ENCODE measurements at places on chromosomes 4 and X.

DNA sequence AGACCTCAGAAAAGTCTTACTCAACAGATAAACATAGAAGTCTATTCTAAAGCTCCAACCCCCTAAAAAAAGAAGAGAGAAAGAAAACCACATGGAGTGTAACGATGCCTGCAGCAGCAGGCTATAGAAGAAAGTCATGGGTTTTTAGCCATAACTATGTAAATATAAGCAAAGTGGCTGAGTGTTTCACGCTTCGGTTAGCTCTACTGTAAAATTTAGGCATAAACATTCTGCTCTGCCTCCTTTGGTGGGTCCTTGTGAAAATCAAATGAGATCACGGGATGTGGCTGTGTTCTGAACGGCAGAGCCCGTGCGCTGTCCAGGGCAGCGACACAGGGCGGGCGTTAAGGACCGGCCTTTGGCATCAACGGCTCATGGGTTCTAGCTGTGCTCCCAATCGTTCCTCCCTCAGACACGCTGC is 78.4 kb downstream of the IRF2 start:
- ATAC-seq, result peak; percentile 20

- ATAC-seq, result no peak
Observed at GRCh38 chr4:10875144-10875799, 190.7 kb upstream of the CLNK start.

GRCh38 chr4:101020956-101021355 is 326.4 kb downstream of the PPP3CA start:
- peak; percentile 94 for ATAC-seq

- ATAC-seq, result no peak
Observed at GRCh38 chrX:47068214-47068613, 10.0 kb upstream of the RGN start.

- no peak for ATAC-seq
Observed at GRCh38 chr4:114770624-114771023, 172.0 kb downstream of the UGT8 start.

GRCh38 chrX:3326681-3327080 is 19.8 kb downstream of the MXRA5 start:
- ATAC-seq, result no peak

DNA sequence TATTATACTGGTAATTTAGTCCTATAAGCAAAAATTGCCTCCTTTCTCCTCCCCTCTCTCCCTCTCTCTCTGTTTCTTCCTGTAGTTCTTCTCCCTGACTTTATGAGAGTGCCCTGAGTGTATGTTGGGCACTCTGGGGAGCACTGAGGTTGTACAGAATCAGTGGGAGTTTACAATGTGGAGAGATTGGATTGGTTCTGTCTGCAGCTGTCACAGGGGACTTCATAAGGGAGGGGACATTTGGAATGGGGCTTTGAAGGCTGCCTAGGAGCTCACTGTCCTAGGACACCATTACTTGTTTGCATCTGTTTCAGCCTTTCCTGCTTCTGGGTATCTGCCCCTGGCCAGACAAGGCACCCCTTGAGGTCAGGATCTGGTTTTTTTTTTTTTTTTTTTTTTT is 22.9 kb downstream of the SH3TC1 start:
- ATAC-seq, result no peak

- no peak for ATAC-seq
Observed at GRCh38 chr4:114694770-114695169, 96.2 kb downstream of the UGT8 start.

- ATAC-seq, result no peak
Observed at GRCh38 chr4:151620066-151620465, 140.7 kb downstream of the GATB start.

- ATAC-seq, result no peak
Observed at GRCh38 chr4:80082693-80083092, 9.7 kb upstream of the ANTXR2 start.

DNA sequence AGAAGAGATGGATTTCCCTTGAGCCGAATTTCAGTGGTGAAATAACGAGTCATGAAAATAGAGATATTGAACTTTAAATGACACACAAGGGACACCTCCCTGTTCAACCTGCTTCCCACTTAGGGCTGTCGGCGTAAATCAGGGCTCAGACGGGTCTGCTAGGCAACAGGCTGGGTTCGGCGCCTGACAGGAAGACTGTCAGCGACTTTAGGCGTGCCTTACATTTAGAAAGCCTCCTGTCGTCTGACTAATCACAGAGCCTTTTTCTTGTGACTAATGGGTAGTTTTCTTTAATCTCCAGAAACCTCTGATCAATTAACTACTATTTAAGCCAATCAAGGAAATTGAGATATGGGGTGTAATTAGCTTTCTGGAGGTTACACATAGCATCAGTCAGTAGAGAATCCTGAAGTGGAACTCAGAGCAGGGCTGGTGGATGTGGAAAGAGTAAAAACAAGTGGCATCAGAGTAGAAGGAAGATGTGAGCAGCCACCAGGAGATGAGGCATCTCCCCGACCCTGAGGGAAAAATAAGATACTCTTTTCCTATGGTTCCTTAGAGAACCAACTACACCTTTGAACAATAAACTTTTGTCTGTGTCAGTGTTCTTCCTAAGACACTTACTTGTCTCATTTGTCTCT is 86.2 kb upstream of the HS3ST1 start:
- peak; percentile 98 for ATAC-seq

- no peak for ATAC-seq
Observed at GRCh38 chr4:82362565-82362964, 11.2 kb downstream of the HNRNPD start.

GRCh38 chrX:44202596-44202995 is 140.9 kb downstream of the EFHC2 start:
- no peak for ATAC-seq

- ATAC-seq, result no peak
Observed at GRCh38 chr4:72860766-72861165, 208.8 kb downstream of the COX18 start.

- no peak for ATAC-seq
Observed at GRCh38 chr4:94208918-94209317, 1.3 kb downstream of the SMARCAD1 start.

- no peak for ATAC-seq
Observed at GRCh38 chr4:67580577-67580976, 22.1 kb downstream of the STAP1 start.

- ATAC-seq, result no peak
Observed at GRCh38 chrX:136827026-136827425, 46.3 kb upstream of the ARHGEF6 start.

GRCh38 chrX:129659141-129659540 is 4.4 kb upstream of the APLN start:
- no peak for ATAC-seq

DNA sequence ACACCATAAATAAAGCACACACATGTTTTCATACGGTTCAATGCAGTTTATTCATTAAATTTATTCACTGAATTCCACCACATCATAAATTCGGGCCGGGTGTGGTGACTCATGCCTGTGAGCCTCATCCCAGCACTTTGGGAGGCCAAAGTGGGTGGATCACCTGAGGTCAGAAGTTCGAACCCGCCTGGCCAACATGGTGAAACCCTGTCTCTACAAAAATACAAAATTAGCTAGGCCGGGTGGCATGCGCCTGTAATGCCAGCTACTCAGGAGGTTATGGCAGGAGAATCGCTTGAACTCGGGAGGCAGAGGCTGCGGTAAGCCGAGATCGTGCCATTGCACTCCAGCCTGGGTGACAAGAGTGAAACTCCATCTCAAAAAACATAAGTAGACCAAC is 131.6 kb downstream of the PDS5A start:
- ATAC-seq, result no peak

DNA sequence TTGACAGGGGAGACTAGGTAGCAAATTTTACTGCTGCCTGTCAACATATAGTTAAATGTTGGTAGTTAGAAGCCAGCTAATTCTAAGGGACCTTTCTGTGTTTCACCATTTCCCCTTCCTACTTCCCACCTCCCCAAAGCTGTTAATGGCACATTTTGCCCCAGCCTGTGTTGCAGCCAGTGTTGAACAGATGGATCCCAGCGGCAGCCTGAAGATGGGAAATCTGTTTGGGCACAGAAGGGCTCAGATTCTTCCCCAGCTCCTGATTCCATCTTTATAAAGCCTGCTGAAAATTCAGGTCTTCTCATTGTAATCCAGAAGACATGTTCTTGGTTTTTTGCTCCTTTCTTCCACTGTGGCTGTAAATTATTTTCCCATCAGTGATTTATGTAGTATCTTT is 89.0 kb downstream of the SPRY1 start:
- no peak for ATAC-seq

DNA sequence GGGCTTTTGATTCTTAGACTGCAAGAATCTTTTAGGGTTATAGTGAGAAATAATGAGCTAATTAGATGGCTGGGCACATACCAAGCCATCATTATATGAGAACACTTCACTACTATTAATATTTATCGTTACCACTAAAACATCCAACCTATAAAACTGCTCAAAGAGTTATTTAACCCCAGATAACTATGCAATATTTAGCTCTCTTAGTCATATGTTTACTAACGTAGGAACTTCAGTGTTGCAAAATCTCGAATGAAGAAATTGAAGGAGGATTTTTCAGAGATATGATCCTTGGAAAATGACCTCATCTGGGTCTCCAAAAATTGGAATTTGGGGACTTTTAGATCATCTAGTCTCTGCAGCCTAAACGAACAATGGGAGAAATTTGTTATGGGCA is 265.0 kb upstream of the RPS6KA3 start:
- no peak for ATAC-seq
